CD14-positive monocyte (primary cell): ENCODE measurements at places on chromosomes 6 and 20. TPM values are rescaled to one million over a fixed set of nuclear protein-coding genes. Genes with fewer than 3 reads are reported as not detected.

VSTM2L gene
- not detected for polyA plus RNA-seq

C6orf58 gene
- not detected in 2 replicates for polyA plus RNA-seq

YTHDF1 gene
- 18.0 TPM for polyA plus RNA-seq

ATAT1 gene
- 6.5 and 10.4 TPM in 2 replicates for polyA plus RNA-seq

ANGPT4 gene
- 0.14 TPM for polyA plus RNA-seq

NRN1 gene
- polyA plus RNA-seq, result not detected

FOXC1 gene
- not detected for polyA plus RNA-seq

SLC17A3 gene
- not detected for polyA plus RNA-seq

SLC22A1 gene
- polyA plus RNA-seq, result not detected

CST5 gene
- polyA plus RNA-seq, result not detected

COL10A1 gene
- not detected in 2 replicates for polyA plus RNA-seq

CRISP2 gene
- polyA plus RNA-seq, result not detected

NSFL1C gene
- polyA plus RNA-seq, result 56.8 TPM

STK4 gene
- 123 TPM for polyA plus RNA-seq

GABRR2 gene
- polyA plus RNA-seq, result not detected

TCF21 gene
- polyA plus RNA-seq, result not detected

GRCh38 chr6:81697559-81697958 is 54.9 kb downstream of the TENT5A start:
- no peak for DNase-seq
- no peaks in the 10 kb centered on the region for H3K27me3 ChIP-seq
- no peak overlapping the region for H3K4me3 ChIP-seq

GRCh38 chr6:75349262-75349984 is 64.8 kb upstream of the TMEM30A start:
- H3K36me3 ChIP-seq, result no peaks in the 10 kb centered on the region
- no peaks in the 10 kb centered on the region for H3K4me1 ChIP-seq
- DNase-seq, result no peak
- H3K27ac ChIP-seq, result no peak overlapping the region
- no peak overlapping the region for H3K4me3 ChIP-seq
- H3K27me3 ChIP-seq, result peaks cover 36% of the 10 kb centered on the region

GRCh38 chr6:41663568-41663967 is 25.3 kb downstream of the MDFI start:
- no peak for DNase-seq
- H3K27me3 ChIP-seq, result peaks cover 6% of the 10 kb centered on the region
- H3K4me3 ChIP-seq, result no peak overlapping the region
- H3K36me3 ChIP-seq, result no peaks in the 10 kb centered on the region

- H3K27ac ChIP-seq, result no peak overlapping the region
- H3K4me1 ChIP-seq, result no peaks in the 10 kb centered on the region
- H3K4me3 ChIP-seq, result no peak overlapping the region
- H3K27me3 ChIP-seq, result no peaks in the 10 kb centered on the region
Observed at GRCh38 chr6:147603392-147604081, 95.0 kb downstream of the SAMD5 start.

GRCh38 chr20:11305406-11305805 is 612.3 kb upstream of the BTBD3 start:
- no peaks in the 10 kb centered on the region for H3K4me1 ChIP-seq
- no peak for DNase-seq
- H3K36me3 ChIP-seq, result no peaks in the 10 kb centered on the region
- no peak overlapping the region for H3K4me3 ChIP-seq
- H3K27ac ChIP-seq, result no peak overlapping the region

DNA sequence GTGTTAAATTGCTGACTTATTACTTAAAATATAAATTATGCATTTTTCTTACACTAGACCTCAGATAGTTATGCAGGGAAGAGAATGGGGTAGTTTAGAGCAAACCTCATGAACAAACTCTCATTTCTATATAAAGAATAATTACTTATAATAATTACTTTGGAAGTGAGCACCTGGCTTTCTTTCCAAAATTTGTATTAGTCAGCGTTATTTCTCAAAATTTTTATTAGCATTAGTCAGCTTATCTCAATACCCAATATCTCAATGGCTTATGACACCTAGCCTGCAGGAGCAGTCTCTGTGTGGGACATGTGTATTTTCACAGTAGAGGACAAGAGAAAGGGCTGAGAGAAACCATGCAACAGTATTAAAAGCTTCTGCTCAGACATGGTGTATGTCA is 849.2 kb upstream of the HS3ST5 start:
- no peak for DNase-seq
- no peaks in the 10 kb centered on the region for H3K27me3 ChIP-seq
- H3K4me3 ChIP-seq, result no peak overlapping the region
- no peaks in the 10 kb centered on the region for H3K4me1 ChIP-seq
- H3K36me3 ChIP-seq, result no peaks in the 10 kb centered on the region

DNA sequence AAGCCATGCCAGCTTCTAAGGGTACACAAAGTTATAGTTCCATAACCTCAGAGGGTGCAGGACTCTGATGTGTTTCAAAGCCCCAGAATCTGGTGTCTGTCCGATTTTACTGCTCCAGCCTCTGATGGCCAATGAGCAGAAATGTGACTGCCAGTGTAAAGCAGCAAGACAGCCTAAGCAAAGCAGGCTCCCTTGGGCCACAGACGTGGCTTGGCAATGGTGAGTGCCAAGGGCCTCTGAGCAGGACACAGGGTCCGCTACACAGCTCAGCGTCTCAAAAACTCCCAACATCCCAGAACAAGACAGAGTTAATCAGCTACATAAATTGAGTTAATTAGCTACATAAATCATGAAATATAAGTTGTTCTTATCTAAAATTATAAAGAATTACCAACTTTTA is 69.2 kb downstream of the PCSK2 start:
- no peak overlapping the region for H3K27ac ChIP-seq
- DNase-seq, result no peak

- no peaks in the 10 kb centered on the region for H3K27me3 ChIP-seq
- H3K4me3 ChIP-seq, result no peak overlapping the region
- peaks cover 21% of the 10 kb centered on the region for H3K4me1 ChIP-seq
Observed at GRCh38 chr6:101760843-101761621, 367.5 kb downstream of the GRIK2 start.

DNA sequence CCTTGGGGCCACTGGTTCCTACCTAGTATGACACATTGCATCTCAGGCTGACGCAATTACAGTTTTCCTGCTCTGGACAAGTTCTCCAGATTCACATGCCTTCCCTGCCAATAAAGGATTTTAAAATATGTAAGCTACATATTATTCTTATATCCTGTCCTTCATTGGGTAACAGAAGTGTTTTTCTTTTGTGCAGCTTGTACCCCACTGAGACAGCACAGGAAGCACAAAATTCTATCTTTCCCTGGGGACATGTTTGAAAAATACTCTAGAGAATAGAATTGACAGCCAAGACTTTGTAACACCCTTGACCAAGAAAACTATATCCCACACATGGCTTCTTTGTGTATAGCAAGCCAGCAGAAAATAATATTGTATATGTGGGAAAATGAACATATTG is 456.8 kb downstream of the MAFB start:
- peaks cover 22% of the 10 kb centered on the region for H3K27me3 ChIP-seq
- no peaks in the 10 kb centered on the region for H3K36me3 ChIP-seq
- no peak overlapping the region for H3K4me3 ChIP-seq
- H3K4me1 ChIP-seq, result no peaks in the 10 kb centered on the region
- no peak for DNase-seq

- H3K27me3 ChIP-seq, result no peaks in the 10 kb centered on the region
- H3K4me3 ChIP-seq, result no peak overlapping the region
- no peak overlapping the region for H3K27ac ChIP-seq
- H3K36me3 ChIP-seq, result no peaks in the 10 kb centered on the region
- H3K4me1 ChIP-seq, result no peaks in the 10 kb centered on the region
Observed at GRCh38 chr6:88481519-88481918, 315.4 kb upstream of the CNR1 start.

- peak overlapping the region; percentile 86 for H3K4me3 ChIP-seq
- no peaks in the 10 kb centered on the region for H3K27me3 ChIP-seq
- no peaks in the 10 kb centered on the region for H3K36me3 ChIP-seq
- peaks cover 31% of the 10 kb centered on the region for H3K4me1 ChIP-seq
Observed at GRCh38 chr6:35258858-35259193, 709 bp upstream of the ZNF76 start.

- H3K27me3 ChIP-seq, result no peaks in the 10 kb centered on the region
- H3K4me1 ChIP-seq, result peaks cover 3% of the 10 kb centered on the region
- peaks cover 27% of the 10 kb centered on the region for H3K36me3 ChIP-seq
Observed at GRCh38 chr6:4030669-4031068, 48.3 kb downstream of the FAM217A start.

GRCh38 chr6:167442245-167442644 is 117.4 kb downstream of the TTLL2 start:
- no peaks in the 10 kb centered on the region for H3K36me3 ChIP-seq
- H3K4me3 ChIP-seq, result no peak overlapping the region
- H3K27ac ChIP-seq, result no peak overlapping the region
- H3K27me3 ChIP-seq, result no peaks in the 10 kb centered on the region

GRCh38 chr6:169885831-169886230 is 134.4 kb downstream of the ERMARD start:
- H3K4me1 ChIP-seq, result no peaks in the 10 kb centered on the region
- no peaks in the 10 kb centered on the region for H3K36me3 ChIP-seq
- DNase-seq, result no peak

DNA sequence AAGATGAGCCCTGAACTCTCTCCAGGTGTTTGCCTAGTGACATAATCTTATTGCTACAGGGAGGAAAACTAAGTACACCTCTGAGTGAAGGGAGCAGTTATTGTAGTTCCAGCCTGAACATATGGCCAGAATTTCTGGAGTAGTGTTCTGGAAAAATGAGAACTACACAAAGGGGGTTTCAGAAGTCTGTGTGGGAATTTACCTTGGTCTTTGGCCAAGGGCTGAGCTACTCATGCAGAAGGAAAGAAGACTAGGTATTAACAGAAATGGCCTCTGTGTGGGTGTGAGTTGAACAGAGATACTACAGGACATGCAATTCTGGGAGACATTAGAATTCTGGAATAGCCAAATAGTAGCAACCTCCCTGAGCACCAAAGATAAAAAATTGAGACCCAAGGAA is 1009.7 kb upstream of the GJE1 start:
- no peak for DNase-seq
- H3K27me3 ChIP-seq, result no peaks in the 10 kb centered on the region
- H3K4me1 ChIP-seq, result no peaks in the 10 kb centered on the region
- H3K36me3 ChIP-seq, result no peaks in the 10 kb centered on the region

- peak within 1 kb of the TSS; percentile 31 for H3K4me3 ChIP-seq
- DNase-seq, result peak; percentile 51
- peak within 1 kb of the TSS; percentile 94 for H3K27ac ChIP-seq
- H3K27me3 ChIP-seq, result no peaks in the 10 kb centered on the region
- H3K36me3 ChIP-seq, result no peaks in the 10 kb centered on the region
- peaks cover 55% of the 10 kb centered on the region for H3K4me1 ChIP-seq
Observed at GRCh38 chr6:149484733-149485700, at the start of gene ZC3H12D. TSS of gene ZC3H12D (minus strand) at chr6:149485014. CDS start at chr6:149474543, 10,471 bp downstream.

- no peaks in the 10 kb centered on the region for H3K36me3 ChIP-seq
Observed at GRCh38 chr6:170100046-170100445, 190.8 kb downstream of the DLL1 start.

- H3K4me1 ChIP-seq, result no peaks in the 10 kb centered on the region
- no peak overlapping the region for H3K27ac ChIP-seq
- no peaks in the 10 kb centered on the region for H3K36me3 ChIP-seq
- DNase-seq, result no peak
- no peaks in the 10 kb centered on the region for H3K27me3 ChIP-seq
Observed at GRCh38 chr6:165689699-165690098, 26.7 kb upstream of the PDE10A start.

DNA sequence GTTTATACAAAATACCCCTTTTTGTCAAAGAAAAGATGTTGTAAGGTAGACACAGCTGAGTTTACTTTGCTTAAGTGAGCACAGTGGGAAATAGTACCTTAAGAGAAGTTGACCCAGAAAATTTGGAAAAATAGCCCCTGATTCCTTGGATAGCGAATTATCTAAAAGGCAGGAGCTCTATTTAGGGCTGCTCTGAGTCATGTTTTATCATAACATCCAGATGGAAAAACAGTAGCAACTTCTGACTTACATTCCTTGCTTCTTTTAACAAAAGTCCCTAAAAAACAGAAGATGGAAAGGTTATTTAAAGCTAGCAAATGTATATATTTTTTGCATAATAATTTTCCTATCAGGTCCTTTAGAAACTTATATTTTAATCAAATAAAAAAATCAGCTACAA is 59.0 kb downstream of the THEMIS start:
- H3K4me3 ChIP-seq, result no peak overlapping the region
- H3K27ac ChIP-seq, result no peak overlapping the region
- no peaks in the 10 kb centered on the region for H3K36me3 ChIP-seq
- no peaks in the 10 kb centered on the region for H3K27me3 ChIP-seq

DNA sequence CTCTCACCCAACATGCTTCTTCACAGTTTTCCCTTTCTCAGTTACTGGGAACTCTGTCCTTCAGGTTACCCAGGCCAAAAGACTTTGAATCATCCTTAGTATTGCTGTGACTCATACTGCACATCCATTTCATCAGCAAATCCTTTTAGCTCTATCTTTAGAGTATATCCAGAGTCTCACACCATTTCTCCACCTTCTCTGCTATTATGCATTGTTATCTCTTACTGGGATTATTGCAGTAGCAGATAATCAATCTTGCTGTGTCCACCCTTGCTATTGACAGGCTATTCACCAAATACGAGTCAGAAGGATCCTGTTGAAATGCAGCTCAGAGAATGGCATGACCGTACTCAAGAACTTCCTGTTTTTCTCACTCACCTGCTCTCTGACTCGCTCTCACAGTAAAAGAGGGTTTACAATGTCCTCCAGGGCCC is 57.3 kb downstream of the BCKDHB start:
- H3K36me3 ChIP-seq, result no peaks in the 10 kb centered on the region
- H3K27ac ChIP-seq, result no peak overlapping the region
- no peak overlapping the region for H3K4me3 ChIP-seq
- peak; percentile 49 for DNase-seq
- peaks cover 16% of the 10 kb centered on the region for H3K4me1 ChIP-seq

DNA sequence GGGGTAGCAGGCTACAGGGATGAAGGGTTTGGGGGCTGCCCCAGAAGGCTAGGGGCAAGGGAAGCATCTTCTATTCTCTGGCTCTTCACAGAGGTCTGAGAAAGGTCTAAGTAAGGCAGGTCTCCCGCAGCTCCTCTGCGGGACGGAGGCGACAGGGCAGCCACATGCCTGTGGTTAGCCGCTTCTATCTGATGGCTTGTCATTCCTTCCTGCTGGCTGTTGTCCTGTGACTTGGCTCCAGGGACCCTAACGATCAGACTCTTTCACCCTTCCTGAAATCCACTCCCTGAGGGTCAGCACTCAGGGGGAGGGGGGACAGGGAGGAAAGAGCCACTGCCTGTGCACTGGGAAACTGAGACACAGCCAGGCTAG is 673 bp downstream of the CST7 start:
- no peak overlapping the region for H3K4me3 ChIP-seq
- peaks cover 60% of the 10 kb centered on the region for H3K4me1 ChIP-seq
- H3K27me3 ChIP-seq, result no peaks in the 10 kb centered on the region
- no peak for DNase-seq
- H3K36me3 ChIP-seq, result no peaks in the 10 kb centered on the region
- peak overlapping the region; percentile 70 for H3K27ac ChIP-seq

DNA sequence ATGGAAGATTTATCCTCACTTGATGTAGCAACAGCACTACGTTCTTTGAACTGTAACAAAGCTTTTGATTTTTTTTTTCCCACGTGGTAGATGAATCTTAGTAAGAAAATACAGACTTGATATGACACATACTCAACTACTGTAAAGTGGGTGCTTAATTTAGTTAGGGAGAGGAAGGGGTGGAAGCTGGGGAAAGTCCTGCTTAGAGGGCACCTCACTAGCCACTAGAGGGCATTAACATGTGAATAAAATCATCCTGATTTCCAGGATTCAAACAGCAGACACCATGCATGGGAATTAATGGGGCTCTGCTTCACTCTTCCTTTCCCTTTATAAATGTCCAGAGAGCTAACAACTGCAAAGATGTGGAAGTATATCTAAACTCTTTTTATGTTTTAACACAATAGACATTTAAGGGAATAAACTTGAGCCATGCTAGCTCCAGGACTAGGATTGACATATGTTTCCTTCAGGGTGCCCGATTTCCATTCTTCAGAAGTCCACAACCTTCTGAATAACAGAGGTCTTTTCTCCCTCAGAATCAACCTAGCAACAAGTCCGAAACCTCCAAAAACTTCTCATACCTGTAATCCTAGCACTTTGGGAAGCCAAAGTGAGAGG is 250.1 kb downstream of the ATXN1 start:
- no peak overlapping the region for H3K27ac ChIP-seq
- H3K36me3 ChIP-seq, result no peaks in the 10 kb centered on the region
- no peak overlapping the region for H3K4me3 ChIP-seq
